ENCODE measurements at places on chromosomes 3 and 15.

DNA sequence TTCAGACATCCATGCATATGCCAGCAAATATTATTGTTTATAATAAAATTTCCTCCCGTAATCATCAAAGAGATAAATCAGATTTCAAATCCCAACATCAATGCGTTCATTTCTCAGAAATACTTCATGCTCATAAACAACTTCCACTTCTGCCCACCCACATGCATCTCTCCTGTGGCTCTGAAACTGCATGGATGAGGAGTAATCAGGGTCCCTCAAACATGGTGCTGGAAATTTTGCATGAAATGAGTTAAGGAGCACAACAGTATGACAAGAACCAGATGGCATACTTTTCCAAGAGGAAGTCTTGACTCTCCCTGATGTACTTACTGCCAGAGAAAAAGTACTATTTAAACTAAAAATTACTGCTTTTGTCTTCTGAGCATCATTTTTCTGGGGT is 26.9 kb upstream of the MFSD1 start:
- DNase-seq, result no peak

DNA sequence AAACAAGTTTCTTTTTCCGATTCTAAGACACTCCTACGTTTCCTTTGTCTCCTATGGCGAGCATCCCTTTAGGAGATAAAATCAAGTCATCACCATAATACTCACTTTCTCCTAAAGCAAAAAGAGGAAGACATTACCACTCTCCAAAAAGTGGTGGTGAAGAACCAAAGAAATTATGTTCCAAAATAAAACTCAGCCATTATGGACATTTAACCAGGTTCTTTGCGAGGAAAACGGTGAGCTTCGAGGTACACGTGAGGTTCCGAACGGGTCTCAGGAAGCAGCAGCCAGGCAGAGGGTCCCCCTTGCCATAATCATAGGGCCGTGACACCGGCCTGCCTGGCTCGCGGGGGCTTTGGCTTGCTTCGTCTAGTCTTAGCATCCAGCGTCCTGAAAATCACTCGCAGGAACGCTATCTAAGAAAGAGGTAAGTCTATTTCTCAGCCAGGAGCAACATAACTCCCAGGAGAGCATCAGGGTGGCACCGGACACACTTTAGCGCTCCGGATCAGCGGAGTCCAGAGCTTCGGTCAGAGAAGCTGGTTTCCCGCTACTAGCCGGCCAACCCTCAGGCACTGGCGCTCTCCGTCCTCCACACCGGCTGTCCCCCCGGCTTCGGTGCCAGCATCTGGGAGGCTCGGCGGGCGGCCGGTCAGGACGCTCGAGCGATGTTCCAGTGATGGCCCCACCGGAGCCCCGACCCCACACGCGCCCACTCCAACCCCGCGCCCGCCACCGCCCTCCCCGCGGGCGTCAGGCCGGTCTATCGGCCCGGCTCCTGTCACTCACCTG is 581 bp downstream of the IP6K1 start:
- DNase-seq, result no peak

DNA sequence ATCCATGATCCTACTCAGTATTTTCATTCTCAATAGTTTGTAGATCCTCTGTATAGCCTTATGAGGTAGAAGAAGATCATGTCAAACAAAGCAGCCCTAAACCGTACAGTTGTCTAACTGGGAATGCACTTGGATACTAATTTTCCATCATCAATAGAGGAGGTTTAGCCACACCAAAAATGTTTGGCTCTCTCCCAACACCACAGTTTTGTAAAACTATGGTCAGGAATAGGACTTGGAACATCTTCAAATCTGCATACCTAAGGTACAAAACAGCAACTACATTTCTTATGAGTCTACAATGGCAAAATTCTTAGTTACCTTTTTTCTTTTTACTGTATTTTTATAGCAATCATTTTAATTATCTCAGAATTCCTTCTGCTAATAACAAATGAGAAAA is 1001.6 kb downstream of the ROBO2 start:
- DNase-seq, result no peak

DNA sequence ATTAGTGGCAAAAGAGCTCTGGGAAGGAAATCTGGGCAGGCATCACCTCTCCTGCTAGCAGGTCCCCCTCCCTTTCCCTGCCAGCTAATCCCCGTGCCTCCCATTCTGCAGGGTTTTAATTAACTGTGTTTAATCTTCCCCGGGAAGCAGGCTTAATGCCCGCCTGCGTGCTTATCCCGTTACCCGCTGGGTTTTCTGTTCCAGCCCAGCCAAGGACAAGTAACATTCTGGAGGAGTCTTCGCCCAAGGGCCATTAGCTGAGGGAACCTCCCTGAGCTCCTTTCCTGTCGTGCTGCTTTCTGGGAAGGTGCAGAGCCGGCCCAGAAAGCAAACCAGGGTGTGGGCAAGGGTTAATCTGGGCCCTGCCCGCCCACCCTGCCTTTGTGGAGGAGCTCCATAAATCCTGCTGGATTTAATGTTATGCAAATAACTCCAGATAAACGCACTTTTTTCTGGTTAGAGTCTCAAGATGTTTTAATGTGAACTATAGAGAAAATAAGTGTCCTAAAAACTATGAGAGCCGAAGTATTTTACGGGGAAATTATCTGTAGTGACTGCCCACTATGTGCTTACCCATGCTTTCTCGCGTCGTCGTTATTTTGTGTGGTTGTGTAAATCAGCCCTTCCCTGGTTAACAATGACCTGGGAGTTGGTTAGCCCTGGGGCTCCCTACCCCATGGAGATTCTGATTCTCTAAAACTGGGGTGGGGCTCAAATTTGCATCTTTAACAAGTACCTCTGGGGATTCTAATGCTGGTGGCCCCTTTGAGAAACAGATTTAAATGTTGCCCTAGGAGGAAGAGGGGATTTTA is 25.9 kb downstream of the TRIM71 start:
- DNase-seq, result no peak

DNA sequence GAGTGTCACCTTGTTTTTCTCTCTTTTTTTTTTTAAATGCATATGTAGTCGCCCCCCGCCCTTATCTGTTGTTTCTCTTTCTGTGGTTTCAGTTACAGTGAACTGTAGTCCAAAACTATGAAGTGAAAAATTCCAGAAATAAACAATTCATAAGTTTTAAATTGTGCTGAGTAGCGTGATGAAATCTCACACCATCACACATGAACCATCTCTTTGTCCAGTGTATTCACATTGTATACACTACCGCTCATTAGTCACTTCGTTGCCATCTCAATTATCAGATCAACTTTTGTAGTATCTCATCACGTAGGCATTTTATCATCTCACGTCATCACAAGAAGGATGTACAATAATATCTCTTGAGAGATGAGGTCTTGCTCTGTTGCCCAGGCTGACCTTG is 62.5 kb upstream of the MLF1 start:
- DNase-seq, result no peak

DNA sequence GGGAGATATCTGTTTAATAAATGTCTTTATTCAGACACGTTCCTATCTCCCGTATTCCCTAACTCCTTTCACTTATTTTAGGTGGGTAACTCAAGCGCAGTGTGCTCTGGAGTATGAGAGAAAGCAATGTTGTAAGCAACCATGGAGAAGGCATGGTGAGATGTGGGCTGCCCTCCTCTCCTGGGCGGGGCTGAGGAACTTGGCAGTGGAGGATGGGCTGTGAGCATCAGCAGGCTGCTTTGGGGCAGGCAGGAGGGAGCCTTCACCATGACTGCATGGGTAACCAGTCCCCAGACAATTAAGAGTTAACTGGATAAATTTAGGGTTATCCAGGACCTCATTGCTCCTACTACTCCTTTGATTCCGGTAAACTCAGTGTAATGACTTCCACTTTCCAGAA is 126.1 kb downstream of the RORA start:
- DNase-seq, result no peak

DNA sequence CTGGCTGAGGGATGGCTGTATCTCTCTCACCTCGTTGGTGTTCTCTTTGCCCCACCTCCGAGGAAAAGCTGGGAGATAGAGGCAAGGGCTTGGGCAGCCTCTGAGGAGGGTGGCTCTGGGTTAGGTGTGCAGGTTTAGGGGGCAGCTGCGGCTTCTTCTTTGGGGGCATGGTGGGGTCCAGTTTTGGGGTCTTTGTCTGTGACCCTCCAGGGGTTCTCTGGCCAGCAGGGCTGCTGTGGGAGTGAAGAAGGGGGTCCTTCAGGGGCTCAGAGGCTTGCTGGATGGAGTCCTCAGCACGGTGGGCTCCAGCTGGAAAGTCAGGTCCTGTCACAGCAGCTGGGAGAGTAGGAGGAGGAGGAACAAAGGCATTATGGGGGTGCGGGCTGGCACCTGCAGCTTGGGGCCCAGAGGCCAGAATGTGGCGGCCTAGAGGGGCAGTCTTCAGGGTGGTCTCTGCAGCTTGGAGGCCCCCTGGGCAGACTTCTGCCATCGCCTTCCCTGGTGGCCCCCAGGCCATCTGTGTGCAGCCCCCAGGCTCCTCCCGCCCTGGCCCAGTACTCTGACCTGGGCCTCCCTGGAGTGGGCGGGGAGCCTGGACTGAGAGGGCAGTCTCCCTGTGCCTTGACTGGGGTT is 7.0 kb downstream of the XIRP1 start:
- no peak for DNase-seq

DNA sequence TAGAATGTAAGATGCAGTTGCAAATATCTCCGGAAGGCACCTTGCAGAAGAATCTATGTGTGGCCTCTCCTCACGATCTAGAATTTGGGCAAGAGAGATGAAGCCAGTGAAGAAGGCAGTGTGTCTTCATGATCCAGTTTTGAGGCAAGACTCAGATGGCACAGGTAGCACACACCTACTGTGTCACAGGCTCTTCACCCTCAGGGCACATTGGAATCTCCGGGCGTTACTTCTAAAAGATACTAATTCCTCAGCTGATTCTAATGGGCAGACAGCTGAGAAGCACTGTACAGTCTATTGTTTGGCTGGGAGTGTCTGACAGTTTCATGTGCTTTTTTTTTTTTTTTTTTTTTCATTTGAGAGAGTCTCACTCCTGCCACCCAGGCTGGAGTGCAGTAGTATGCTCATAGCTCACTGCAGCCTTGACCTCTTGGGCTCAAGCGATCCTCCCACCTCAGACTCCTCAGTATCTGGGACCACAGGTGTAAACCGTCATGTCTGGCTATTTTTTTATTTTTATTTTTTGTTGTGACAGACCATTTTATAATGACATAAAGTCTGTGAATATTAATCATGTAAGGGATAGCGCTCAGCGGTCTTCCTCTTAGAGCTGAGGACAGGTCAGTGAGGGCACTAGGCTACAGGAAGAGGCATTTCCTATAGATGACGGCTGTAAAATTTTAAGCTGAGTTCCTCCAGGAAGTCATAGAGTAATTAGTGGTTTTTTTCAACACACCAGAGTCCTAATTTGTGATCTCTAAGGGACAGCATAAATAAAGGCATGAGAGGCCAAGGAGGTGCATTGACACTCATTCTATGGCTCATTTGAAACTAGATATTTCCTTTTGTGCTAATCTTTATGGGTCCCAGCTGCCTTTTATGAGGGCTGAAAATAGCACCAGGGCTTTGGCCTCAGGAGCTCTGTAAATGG is 4.0 kb downstream of the C3orf52 start:
- DNase-seq, result no peak

- DNase-seq, result no peak
Measured at GRCh38 chr3:3578718-3579117, 220.5 kb upstream of the LRRN1 start.

GRCh38 chr3:16272588-16272987 is 7.6 kb downstream of the OXNAD1 start:
- no peak for DNase-seq

GRCh38 chr3:83002869-83003445 is 1241.5 kb upstream of the GBE1 start:
- DNase-seq, result no peak

GRCh38 chr3:74217467-74217866 is 397.0 kb downstream of the CNTN3 start:
- no peak for DNase-seq

GRCh38 chr15:57221134-57221533 is 155.2 kb upstream of the CGNL1 start:
- no peak for DNase-seq

GRCh38 chr3:132399054-132399929 is 18.0 kb upstream of the DNAJC13 start:
- no peak for DNase-seq

- DNase-seq, result no peak
Measured at GRCh38 chr3:126018545-126018944, 49.6 kb downstream of the ROPN1B start.

- no peak for DNase-seq
Measured at GRCh38 chr3:5014391-5014790, 35.2 kb downstream of the BHLHE40 start.

DNA sequence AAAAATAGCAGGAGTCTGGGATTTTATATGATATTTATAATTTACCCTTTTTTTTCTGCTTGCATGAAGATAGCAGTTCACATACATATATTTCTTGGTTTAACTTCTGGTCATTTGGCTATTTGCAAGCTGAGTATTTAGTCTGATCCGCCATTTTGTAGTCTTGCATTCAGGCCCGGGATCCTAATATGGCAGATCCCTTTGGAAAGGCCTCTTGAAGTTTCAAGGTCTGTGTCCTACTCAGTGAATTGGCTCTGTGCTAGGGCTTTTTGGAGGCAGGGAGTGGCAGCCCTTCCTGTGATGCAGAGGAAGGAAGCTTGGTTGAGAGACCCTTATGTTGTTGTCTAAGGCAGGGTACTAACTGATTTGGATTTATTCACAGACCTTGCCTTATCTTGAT is 2.9 kb downstream of the SNRPN start:
- no peak for DNase-seq

DNA sequence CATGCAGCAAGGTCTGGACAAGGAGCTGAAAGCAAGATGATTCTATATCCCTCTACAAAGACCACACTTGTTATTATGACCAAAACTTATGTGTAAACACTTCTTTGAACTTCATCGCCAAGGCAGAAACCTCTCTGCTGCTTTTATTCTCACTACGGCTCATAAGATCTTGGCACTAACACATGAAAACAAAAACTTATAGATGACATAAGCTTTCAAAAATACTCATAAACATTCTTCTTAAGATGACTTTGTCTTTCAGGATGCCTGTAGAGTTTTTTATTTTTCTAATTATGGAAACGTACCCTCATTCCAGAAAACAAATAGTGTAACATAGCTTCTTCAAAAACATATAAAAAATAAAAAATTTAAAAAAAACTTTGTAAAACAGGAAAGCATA is 12.5 kb upstream of the C15orf61 start:
- DNase-seq, result no peak

DNA sequence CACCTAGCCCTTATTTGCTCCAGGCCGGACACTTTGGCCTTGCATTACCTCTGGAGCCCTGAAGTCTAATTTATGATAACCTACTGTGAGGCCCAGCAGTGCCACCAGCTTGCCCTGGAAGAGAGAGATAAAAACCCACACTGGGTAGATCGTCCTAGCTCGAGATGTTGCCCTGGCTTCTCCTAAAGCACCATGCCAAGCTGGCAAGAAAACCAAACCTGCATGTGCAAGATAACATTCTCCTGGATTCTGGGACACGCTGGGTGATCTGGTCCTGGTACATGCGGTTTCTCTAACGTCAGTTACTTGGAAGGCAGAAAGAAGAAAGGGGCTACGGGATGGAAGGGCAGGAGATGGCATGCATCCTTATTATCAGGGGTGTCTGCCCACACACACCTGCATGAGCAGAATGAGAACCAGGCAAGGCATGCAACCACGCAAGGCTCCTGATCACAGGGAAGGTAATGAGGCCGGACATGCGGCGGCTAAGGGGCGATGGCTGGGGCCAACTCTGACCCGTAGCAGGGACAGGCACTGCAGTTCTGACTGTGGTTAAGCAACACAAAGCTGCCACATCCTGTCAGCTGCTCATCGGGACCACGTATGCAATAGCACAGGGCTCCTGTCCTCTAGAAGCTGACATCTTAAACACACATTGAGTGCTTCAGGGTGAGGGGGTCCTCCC is 73.0 kb downstream of the OXNAD1 start:
- no peak for DNase-seq

Measured in activated CD4-positive, alpha-beta T cell treated with anti-CD3 and anti-CD28 coated beads for 24 hours (primary cell).